AG10803 (cell line): ENCODE measurements at places on chromosomes 5 and 9.

DNA sequence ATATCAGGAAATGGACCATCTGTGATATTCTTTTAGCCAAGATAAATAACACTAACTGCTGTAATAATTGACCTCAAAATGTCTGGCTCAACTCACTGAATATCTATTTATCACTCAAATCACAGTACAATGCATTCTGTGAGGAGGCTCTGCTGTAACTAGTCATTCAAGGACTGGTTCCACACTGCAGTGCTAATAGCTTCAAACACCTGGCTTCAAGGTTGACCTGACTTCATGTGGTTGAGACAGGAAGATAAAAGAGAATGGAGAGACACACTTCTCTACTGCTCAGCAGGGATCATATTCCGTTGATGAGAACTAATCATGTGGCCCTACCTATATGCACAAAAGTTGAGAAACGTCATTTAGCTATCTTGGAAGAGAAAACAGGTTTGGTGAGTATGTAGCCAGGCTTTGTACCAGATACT is 3.4 kb upstream of the RHOBTB3 start:
- peak; percentile 61 for DNase-seq

- DNase-seq: peak; percentile 95
Observed at GRCh38 chr9:89388084-89388867, 70.0 kb downstream of the SECISBP2 start.

- no peak for DNase-seq
Observed at GRCh38 chr5:105581988-105582690, 2019.5 kb upstream of the NUDT12 start.

DNA sequence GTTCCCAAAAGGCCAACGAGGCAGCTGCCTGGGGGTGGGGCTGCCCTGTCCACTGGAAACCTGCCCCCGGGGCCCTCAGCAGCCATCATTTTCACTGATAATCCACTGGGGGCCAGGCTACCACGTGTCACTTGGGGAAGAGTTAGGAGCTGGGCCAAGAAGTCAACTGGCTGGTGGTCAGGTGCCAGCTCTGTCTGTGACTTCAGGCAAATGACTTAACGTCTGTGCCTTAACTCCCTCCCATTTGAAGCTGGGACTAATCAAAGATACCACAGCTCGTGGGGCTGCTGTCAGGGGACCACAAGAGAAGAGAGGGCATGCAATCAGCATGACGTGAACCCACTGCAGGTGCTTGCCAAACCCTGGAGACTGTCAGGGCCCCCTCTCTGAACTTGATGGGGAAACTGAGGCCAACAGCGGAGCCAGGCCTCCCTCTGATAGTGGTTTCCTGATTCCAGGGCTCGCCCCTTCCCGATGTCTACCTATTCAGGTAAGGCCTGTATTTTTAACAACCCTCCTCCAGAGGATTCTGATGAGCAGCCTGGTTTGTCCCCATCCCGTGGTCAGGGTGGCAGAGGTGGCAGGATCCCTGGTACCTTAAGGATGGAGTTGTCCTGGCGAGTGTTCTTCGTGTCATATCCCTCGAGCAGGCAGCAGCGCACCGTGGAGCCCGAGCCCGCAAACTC is 12.3 kb upstream of the DPM2 start:
- no peak for DNase-seq

GRCh38 chr9:89477811-89478630 is 19.9 kb downstream of the SEMA4D start:
- no peak for DNase-seq

DNA sequence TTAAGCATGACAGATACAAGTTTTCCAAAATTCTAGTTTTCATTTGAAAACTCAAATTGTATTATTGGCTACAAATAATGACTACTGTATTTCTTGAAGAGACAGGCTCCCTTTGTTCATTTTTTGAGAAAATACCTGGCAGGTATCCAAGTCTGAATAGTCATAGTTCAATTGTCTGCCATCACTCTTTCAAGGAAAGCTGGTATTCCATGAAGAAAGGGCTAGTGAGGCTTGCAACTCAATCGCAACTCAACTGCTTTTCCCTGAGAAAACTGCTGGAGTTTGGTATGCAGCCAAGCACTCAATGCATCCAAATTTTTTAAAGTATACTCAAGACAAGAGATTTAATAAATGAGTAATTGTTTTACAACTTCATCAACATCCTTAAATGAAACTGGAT is 61.4 kb upstream of the TRIO start:
- peak; percentile 41 for DNase-seq

- DNase-seq: no peak
Observed at GRCh38 chr9:130858739-130859705, 24.0 kb downstream of the ABL1 start.

GRCh38 chr9:81028504-81028903 is 660.8 kb downstream of the TLE1 start:
- peak; percentile 77 for DNase-seq

GRCh38 chr5:67774786-67775185 is 440.8 kb upstream of the PIK3R1 start:
- DNase-seq: no peak

- peak; percentile 78 for DNase-seq
Observed at GRCh38 chr9:111483858-111484571, at the start of gene ECPAS. TSS of gene ECPAS (minus strand) at chr9:111484383. CDS start at chr9:111472918, 11,465 bp downstream.

- peak; percentile 25 for DNase-seq
Observed at GRCh38 chr9:110133608-110134210, 74.2 kb downstream of the C9orf152 start.

DNA sequence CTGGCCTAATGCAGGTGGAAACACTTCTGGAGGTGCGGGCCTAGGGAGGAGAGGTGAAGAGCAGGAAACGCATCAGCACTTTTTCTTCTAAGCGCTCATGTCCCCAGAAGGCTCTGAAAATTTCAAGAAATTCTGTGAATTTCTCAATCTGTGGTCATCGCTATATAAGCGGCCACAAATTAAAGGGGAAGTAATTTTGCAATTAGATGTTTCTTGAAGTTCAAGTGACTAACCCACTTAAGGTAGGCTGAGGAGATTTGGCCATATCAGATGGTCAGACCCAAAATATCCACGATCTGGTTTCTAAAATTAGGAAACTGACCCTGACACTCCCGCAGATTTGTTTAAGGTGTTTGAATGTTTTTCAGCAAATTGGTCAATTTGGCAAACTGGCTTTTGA is 16.6 kb upstream of the HMGCR start:
- DNase-seq: no peak

DNA sequence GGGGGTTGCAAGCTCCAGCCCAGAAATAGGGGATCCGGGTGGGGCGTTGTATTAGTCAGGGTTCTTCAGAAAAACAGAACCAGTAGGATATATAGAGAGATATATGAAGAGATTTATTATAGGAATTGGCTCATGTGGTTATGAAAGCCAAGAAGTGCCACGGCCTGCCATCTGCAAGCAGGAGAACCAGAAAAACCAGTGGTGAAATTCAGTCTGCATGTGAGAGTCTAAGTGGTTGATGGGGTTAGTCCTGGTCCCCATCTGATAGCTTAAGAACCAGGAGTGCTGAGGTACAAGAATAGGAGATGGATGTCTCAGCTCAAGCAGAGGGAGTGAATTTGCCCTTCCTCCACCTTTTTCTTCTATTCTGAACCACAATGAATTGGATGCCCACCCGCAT is 123.4 kb upstream of the APC start:
- DNase-seq: no peak

DNA sequence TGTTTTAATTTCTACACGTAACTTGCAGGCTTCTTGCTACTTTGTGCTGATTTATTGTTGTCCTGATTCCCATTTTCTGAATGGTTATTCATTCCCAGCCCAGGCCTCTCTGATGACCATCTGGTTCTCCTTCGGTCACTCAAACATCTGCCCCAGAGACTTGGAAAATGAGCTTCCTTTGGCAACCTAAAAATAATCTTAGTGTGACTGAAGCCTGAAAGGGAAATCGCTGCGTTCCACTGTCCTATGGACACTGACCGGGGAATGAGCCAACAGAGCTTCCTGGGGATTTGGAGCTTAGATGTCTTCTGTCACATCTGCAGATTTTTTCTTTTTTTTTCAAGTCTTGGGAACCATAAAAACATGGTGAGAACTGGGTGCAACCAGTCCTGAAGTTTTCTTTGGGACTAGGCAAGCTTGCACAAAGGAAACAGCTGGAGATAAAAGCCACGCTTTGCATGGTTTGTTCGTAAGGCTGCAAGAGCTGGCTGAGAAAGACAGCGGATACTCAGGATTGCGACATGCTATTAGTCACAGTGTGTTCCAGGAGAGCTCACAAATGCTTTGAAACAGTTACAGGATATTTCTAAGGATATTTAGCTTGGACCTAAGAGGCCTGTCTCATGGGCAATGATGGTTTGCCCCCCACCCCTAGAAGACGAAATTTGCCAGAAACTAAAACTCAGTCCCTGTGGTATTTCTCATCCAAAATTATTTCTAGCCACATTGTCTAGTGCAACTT is 146.2 kb downstream of the GOLPH3 start:
- peak; percentile 99 for DNase-seq

DNA sequence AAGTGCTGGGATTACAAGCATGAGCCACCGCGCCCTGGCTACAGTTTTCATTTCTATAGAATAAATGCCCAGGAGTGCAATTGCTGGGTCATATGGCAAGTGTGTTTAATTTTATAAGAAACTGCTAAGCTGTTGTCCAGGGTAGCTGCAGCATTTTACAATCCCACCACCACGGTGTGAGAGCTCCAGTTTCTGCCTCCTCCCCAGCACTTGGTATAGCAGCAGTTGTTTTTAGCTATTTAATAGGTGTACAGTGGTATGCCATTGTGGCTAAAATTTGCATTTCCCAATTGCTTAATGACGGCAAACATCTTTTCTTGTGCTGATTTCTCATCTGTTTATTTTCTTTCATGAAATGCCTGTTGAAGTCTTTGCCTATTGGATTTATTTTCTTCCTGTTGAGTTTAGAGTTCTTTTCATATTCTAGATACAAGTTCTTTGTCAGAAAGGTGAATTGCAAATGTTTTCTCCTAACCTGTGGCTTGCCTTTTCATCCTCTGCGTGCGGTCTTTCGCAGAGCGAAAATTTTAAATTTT is 100.3 kb downstream of the NDFIP1 start:
- no peak for DNase-seq

GRCh38 chr9:111427186-111427585 is 57.0 kb downstream of the ECPAS start:
- DNase-seq: peak; percentile 49

DNA sequence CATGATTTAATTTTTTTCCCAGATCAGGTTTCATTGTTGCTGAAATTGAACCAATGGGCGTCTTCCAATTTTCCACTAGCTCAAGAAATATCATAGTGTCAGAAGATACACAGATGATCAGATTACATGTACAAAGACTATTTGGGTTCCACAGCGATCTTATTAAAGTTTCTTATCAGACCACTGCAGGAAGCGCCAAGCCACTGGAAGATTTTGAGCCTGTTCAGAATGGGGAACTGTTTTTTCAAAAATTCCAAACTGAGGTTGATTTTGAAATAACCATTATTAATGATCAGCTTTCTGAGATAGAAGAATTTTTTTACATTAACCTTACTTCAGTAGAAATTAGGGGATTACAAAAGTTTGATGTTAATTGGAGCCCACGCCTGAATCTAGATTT is 251.6 kb downstream of the ADGRV1 start:
- no peak for DNase-seq

DNA sequence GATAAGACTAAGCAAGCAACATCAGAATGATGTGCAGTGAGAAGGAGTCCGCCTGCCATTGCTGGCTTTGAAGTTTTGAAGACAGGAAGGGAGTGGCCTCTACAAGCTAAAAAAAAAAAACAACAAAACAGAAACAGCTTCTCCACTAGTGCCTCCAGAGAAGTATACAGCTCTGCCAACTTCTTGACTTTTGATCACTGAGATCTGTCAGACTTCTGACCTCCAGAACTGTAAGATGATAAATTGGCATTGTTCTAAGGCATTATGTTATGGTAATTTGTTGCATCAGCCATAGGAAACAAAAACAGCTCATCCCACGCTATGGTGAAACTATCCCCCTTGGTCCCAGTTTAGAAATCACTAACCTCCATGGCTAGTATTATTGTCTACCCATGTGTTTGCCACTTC is 131.0 kb upstream of the VCAN start:
- DNase-seq: peak; percentile 27

DNA sequence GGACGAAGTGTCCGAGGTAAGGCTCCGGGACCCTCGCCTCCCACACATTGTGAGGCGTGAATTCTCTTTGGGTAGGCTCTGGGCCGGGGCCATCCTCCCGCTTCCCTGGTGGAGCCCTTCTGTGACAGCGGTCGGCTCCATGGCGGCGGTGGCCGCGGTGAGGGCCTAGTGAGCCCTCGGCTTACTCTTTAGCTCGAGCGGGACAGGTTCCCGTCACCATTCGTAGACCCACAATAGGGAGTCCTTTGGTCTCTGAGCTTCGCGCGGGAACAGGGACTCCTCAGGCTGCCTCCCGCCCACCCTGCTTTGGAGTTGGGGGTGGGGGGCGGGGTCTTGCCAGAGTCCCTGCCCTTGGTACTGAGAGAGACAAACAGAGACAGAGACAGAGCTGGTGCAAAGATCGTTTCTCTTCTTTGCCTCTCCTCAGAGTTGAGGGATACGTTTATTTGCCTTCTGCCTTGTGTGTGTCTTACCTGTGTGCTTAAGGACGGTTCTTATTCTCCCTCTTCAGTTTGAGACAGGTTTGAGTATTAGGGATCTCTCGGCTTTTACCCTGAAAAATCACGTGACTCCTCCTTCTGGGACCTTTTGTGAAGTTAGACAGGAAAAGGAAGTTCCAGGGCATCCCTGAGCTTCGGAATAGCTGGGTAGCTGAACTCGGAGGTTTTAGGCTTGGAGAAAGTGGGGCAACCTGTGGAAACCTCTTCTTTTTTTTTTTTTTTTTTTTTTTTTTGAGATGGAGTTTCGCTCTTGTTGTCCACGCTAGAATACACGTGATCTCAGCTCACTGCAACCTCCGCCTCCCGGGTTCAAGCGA is 833 bp downstream of the ANKHD1 start:
- DNase-seq: peak; percentile 34

- peak; percentile 20 for DNase-seq
Observed at GRCh38 chr5:178281331-178281730, 48.7 kb upstream of the PHYKPL start.

DNA sequence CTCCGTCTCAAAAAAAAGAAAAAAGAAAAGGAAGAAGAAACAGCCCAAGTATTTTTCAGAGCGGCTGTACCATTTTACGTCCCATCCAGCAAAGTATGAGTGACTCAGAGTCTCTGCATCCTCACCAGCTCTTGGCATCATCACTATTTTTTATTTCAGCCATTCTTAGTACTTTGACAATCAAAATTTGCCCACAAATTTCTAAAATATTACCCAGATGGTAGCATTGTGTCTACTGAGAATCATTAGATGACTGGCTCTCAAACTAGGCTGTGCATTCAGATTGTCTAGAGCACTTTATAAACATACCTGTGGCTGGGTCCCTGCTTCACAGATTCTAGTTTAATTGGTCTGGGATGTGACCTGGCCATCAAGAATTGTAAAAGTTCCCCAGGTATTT is 21.6 kb upstream of the MELK start:
- peak; percentile 89 for DNase-seq
